ENCODE measurements at places on chromosomes 2 and 18.

- DNase-seq: no peak
Observed at GRCh38 chr2:147094077-147094476, 750.8 kb upstream of the ACVR2A start.

DNA sequence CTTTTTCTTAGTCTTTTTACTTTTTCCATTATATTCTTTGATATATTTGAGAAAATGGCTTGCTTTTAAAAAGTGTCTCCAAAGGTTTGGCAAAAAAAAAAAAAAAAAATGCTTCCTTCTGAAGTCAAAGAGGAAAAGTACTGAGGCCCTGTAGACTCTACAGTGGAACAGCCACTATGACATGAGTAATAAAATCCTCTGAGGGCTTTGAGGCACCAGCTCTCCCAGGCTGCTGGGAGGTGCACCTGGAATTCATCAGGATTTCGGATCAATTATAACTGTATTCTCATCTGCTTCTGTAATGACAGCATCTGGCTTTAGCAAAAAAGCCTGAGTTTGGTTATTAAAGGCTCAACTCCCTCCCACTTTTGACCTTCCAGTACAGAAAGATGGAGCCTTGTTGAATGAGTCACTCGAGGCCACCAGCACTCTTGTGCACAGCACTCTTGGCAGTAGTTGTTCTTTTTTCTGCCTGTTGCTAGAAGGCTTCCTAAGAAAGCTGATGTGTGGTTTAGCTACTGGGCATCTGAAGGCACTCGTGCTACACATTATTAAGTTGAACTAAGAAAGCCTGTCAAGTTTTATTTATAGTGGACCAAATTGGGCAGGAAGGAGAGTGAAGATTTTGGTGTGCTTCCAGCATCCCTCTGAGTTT, 131.3 kb downstream of the PRPF40A start:
- DNase-seq: peak; percentile 39

DNA sequence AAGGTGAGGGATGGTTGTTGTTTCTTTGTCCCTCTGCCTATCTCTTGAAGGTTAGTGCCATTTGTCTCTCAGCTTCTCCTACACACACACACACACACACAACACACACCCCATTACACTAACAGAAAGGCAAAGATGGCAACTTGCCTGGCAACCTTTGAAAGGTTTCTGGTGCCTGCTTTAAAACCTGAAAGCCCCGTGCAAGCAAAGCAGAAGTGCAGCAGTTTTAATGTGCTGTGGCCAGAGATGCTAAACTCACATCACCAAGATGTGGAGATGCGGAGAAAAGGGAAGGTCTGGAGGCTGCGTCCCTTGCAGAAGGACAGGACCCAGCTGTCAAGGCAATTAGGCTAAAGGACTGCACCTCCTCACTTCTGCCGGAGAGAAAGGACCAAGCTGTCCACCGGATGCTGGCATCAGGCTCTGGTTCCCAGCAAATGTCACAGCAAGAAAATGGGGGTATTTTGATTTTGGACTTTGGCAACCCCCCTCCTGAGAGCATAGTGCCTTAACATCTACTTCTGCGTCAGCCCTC, 196.4 kb downstream of the ARL4C start:
- DNase-seq: no peak

DNA sequence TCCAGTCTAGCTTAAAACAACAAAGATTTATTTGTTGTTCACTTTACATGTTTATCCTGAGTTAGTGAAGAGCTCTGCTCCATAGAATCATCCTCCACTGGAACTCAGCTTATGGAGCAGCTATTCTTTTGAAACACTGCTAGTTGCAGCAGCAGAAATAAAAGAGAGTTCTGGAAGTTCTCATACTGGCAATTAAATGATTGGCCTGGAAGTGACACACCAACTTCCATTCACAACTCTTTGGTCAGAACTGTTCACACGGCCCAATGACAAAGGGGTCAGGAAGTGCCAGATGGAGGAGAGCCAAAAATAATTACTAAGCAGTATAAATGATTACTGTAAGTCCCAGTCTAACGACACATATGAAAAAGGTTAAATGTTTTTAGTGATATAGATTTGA, 39.1 kb downstream of the FBXO11 start:
- peak; percentile 31 for DNase-seq

DNA sequence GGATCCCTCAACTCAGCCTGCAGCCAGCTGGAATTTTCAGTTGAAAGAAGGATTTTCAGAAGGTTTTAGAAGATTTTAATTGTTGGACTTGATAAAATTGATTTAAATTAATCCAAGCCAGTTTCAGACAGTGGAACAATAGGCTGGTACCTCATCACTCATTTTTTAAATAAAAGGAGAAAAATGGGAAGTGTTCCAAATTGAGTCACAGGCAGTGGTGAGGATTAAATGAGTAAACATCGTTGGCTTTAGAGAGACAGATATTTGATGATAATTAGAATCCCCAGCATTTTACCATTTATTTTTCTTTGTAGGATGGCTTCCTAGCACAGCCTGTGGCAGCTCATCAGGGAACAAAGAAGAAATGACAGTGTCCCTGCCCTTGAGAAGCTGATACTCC, 7.4 kb downstream of the CXCR4 start:
- DNase-seq: no peak

DNA sequence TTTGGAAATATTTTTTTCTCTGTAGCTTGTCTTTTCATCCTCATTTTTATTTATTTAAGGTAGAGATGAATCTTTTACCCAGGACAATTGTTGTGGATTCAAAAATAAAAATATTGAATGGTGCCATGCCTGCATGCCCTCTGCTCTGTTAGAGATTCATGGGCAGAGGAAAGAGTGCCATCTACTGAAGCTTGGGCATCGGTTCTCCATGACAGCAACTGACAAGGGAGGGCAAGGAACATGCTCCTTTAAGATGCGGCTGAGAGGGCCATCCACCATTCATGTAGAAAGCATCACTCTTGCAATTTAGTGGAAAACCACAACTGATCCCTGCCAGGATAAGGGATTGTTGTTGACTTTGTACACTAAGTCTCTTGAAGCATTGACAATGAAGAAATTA, 79.9 kb downstream of the PARD3B start:
- DNase-seq: peak; percentile 20

DNA sequence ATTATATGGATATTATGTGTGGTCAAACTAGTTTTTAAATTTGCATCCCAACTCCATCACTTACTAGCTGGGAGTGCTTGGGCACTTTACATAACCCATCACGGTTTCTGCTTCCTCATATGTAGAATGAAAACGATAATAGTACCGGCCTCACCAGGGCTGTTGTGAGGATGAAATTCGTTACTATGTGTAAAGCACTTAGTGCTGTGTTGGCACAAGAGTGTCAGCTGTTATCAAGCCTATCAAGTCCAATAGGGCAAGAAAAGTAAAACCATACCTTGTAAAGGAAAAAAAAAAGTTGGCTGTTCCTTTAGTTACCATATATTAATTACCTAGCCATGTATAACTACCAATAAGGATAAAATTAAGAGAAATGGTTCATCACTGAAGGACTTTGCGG, 65.4 kb downstream of the TET3 start:
- no peak for DNase-seq

DNA sequence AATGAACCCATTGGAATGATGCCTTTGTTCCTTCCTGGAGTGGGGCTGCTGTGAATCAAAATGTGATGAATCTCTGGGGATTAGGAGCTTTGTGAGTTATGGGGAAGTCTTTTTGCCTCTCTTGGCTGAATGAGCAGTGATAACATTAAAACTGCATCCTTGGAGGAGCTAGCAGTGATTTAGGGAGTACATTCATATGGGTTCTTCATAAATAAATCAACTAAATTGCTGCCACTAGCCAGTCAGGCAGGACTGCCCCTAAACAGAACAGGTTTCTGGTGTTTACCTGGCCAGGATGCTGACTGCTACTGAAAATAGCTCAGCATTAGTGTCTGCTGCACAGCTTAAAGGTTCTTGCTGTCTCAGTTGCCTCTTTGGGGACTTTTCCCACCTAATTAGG, 244.5 kb upstream of the MEX3C start:
- DNase-seq: no peak

DNA sequence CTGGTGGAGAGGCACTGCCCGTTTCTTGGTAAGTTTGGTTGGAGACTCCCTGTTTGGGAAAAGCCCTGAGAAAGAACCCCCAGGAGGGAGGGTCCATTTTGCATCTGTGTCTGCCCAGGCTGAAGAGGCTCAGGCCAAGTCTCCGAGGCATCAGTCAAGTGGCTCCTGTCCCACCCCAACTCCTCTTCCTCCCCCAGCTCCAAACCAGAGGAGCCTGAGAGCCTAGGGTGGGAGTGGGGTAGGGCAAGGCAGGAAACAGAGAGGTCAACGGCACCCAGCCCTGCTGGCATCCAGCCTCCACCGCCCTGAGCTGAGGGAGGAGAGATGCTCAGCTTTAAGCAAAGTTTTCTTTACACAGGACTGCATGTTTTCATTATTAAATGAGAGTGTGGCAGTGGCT, 38.2 kb downstream of the CYP27C1 start:
- no peak for DNase-seq

DNA sequence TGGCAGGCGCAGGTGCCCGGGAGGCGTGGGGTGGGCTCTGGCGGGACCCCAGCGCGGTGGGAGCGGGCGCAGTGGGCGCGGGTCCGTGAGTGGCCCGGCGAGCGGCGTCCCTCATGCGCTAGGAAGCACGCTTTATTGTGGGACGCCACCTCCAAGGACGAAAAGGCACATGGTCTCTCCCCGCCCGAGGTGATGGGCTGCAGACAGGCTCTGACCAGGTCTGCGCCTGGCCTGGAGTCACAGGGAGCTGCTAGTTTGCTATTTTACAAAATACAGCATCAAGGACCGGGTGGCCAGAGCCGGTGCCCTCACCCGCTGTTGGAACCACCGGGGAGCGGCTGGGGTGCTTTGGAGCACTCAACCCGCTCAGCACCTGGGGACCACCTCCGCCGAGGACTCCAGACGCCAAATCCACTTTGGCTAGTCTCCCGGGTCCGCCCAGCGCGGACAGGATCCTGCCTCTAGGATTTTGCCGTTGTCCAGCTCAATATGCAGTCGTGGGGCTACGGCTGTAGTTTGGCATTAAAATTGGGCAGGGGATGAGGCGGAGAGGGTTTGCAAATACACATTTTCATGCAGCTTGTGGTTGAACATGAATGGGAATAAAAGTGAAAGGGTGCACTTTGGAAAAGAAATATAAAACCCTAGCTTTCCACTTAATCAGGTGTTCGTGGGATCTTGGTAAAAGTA, 65.4 kb downstream of the LRRFIP1 start:
- DNase-seq: no peak

DNA sequence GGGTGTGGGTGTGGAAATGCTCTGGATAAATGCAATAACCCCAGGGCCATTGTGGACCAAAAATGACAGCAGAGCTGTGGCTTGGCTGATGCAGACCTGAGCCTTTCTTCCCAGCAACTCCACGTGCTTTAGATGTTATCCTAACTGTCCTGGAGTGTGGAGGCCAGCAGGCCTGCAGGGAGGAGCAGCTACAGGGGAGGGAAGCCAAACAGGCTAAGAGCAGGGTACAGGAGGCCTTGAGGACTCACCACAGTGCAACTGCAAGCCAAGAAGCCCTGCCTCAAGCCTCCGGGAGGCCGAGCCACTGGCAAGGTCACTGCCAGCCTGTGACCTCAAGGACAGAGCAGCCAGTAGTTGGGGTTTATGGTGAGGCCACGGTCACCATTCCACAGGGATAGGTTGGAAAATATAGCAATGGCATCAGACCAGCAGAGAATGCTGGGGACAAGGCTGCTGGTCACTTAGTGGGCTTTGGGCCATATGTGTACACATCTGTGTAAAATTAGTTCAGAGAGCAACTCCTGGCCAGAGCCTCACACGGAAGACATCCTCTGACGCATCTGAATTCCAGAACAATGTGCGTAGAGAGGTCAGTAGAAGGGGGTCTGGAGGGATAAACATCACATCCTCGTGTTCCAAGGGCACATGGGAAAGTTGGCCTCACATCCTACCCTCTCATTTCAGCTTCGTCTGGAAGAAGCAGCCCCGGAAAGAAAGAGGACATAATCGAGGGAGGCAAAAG, 76.2 kb upstream of the UPP2 start:
- DNase-seq: no peak

DNA sequence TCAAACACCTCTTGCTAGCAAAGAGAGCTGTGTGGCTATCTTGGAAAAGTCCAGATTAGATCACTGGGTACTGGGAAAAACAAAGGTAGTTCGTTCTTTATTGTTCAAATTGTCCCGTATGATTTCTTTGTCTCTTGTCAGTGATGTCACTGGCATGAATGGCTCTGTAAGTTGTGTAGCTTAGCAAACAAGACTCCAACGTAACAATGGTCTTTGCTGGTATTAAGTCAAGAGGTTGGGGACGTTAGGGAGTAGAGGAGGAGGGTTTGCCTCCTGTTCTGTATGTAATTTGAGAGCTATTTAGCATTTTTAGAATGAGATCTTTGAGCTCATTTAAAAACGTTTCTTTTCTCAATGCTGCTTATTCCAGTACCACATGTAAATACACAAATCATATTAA, 216.5 kb upstream of the SP5 start:
- no peak for DNase-seq

DNA sequence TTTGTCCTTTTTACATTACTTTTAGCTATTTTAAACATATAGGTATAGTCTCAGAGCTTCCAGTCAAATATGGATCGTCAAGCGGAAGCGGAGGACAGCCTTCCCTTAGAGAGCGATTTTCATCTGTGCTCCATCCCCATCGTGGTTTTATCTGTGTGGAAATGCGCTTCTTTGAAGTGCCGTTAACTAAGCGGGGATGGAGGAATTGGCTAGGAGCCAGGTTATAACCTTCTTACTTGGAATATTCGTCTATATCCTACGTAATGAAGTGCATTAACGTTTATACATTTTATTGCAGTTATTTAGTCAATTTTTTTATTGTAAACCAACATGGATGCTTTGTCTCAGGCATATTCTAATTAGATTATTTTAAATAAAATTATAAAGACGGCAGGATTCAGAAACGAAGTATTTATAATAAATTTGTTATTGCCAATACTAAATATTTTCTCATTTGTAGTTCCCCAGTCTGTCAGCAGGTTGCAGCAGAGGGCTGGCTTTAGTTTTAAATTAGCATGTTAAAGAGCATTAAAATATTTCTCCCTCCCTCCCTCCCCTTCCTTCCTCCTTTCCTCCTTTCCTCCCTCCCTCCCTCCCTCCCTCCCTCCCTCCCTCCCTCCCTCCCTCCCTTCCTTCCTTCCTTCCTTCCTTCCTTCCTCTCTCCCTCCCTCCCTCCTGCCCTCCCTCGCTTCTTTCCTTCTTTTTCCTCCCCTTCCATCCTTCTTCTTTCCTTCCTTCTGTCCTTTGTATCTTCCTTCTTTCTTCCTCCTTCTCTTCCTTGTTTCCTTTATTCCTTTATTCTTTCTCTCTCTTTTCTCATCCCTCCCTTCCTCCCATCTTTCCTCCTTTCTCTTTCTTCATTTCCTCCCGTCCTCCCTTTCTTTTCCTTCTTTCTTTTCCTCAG, 80.6 kb upstream of the DOCK10 start:
- no peak for DNase-seq

Measured in hippocampal formation (tissue), 2 donors.